Activated CD4-positive, alpha-beta T cell treated with anti-CD3 and anti-CD28 coated beads for 4 hours (primary cell): ENCODE measurements at places on chromosomes 2 and 18.

GRCh38 chr2:101830555-101830954, 133.0 kb downstream of the MAP4K4 start:
- DNase-seq: no peak

GRCh38 chr18:8339952-8340351, 269.3 kb upstream of the RAB12 start:
- DNase-seq: no peak

GRCh38 chr2:71757351-71757750, 304.0 kb downstream of the DYSF start:
- no peak for DNase-seq

DNA sequence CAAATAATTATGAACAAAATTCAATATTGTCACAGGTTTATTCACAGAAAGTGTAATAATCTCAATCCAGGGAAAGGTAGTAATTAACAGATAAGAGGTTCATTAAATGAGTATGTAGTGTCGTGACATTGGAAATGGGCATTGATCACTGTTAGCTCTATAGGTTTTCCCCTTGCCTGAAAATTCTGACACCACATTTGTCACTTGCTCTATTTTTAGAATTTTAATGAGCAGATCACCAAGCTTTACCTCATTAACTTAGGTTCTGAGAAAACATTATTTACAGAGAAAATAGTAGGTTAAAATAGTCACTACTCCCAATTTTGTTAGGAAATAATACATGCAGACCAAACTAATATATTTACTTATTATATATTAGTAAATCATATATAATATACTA, 344.0 kb downstream of the DSC3 start:
- no peak for DNase-seq

GRCh38 chr2:159904959-159905305, 106.9 kb upstream of the CD302 start:
- no peak for DNase-seq

DNA sequence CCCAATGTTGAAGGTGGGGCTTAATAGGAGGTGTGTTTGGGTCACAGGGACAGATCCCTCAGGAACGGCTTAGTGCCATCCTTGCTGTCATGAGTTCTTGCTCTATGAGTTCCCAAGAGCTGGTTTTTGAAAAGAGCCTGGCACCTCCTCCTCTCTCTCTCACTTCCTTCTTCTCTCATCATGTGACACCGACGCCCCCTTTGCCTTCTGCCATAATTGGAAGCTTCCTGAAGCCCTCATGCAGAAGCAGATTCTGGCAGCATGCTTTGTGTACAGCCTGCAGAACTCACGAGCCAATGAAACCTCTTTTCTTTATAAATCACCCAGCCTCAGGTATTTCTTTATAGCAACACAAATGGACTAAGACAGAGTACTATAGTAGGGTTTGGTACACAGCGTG, 100.4 kb upstream of the SH3BP4 start:
- DNase-seq: no peak

- no peak for DNase-seq
Observed at GRCh38 chr2:28565720-28566295, 69.9 kb downstream of the PLB1 start.

DNA sequence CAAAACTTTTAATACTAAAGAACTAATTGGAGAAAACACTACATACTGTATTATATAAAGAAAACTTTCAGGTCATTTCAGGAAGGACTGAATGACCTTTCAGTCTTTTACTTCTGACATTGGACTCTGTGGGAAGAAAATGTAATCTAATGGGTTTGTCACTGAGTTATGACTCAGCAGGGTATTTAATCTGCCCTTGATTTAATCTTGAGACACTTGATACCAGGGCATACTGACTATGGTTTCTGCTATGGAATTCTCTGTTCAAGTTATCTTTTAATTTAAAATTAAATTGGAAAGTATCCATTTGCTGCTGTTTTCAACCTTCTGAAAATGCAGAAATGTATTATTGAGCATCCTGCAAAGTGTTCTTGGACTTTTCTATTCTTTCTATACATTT, 354.2 kb upstream of the GALNT5 start:
- DNase-seq: no peak

- no peak for DNase-seq
Observed at GRCh38 chr2:184936761-184937160, 338.4 kb downstream of the ZNF804A start.

DNA sequence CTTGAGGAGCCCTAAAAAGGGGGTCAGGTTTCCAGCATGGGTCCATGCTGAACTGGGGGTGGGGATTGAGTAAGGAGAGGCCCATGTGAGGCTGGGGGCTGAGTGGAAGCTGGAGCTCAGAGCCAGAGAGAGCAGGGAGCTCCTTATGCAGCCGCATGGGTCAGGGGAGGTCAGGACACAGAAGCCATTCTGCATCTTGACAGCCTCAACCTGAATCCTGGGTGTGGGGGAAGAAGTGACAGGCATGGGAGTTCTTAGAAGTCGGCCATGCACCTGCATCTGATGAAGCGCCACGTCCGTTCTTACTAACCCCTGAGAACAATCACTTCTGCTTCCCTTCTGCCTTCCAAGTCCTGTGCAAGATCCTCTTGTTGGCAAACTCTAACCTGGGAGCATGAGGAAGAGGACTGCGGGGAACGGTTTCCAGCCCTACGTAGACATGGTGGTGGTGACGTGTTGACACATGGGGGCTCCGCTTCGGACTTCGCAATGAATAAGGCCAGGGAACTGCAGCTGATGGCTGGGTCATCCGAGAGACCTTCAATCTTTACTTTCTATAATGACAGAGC, 22.3 kb downstream of the GNLY start:
- DNase-seq: no peak

DNA sequence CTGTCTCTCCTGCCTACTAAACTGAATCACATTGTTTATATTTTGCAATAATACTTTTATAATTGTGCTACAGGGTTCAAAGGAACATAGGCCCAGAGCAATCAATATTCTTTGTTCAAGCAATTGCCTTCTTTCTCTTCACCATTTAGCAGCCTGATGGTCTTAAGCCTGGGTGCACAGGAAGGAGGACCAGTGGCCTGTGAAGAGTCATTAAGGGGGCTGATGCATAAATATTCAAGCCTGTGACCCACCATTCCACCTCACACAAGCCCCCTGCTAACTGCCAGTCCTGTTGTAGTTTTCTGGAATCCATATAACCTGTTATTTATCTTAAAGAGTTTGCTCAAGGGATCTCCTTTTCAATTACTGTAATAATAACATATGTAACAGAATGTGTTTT, 56.0 kb downstream of the ABCA12 start:
- no peak for DNase-seq

- DNase-seq: no peak
Observed at GRCh38 chr18:23306822-23307221, 146.3 kb upstream of the RIOK3 start.

GRCh38 chr2:101341421-101341820, 32.9 kb upstream of the RNF149 start:
- DNase-seq: no peak

- no peak for DNase-seq
Observed at GRCh38 chr2:69659941-69660483, 16.5 kb upstream of the AAK1 start.

GRCh38 chr2:25566694-25567093, 106.7 kb downstream of the DTNB start:
- DNase-seq: no peak

DNA sequence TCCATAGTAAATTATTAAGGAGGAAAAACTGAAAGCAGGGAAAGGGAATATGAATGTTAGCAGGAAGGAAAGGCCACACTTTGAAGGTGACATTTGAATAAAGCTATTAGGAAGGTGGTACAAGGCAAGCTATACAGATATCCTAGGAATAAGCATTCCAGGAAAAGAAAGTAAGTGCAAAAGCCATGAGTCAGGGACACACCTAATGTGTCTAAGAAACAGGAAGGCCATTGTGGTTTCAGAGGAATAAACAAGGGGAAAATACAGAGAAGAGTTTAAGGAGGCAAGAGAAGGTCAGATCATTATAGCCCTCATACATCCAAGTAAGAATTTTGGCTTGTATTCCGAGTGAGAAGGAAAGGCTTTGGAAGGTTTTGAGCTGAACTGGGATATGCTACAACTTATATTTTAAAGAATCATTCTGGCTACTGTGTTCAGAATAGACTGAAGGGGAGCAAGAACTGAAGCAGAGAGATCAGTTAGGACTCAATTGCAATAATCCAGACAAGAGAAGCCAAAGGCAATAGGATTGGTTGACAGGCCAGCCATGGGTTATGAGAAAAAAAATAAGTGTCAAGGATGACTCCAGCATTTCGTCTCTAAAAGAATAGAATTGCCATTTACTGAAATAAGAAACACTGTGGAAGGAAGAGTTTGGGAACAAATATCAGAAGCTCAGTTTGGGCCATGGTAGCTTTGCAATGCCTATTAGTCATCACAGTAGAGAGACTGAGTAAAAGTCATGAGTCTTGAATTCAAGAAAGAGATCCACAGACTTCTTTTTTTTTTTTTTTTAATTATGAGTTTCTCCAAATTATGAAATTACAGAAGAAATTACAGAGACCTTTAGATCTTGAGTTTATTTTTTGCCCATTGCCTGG, 11.3 kb downstream of the RAD51AP2 start:
- DNase-seq: no peak

DNA sequence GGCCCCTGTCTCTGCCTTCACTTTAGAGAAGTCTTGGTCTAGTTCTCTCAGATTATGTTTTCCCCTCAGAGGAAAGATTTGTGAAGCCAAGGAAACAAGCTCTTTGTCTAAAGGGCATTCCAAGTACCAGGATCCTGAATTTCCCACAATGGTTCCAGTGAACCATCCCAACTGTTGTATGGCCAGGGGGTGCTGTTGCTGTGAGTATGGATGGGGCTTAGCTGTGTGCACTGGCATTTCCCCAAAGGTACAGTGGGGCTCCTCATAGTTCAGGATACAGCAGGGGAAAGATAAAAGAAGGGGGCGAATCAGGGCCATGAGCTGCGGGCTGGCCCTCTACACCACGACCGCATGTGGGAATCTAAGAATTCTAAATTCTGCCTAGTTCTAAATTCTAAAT, 1154.0 kb upstream of the FANCL start:
- DNase-seq: no peak

DNA sequence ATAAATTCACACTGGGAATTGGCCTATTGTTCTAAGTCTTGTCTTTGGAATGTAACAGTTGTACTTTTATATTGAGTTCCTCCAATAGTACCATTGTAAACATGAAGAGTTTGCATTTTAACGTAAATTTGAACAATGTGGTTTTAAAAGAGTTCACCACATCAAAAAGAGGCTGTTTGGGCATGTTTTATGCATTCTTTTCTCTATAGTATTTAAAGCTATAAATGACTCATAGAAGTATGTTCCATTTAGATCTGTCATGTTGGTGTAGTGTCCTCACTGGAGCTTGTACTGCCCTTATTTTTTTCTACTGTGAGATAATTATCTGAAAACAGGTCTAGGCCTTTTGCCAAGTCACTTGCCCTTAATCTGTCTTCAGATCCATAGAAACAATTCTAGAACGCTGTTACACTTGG, 141.9 kb downstream of the RHBDD1 start:
- no peak for DNase-seq

- DNase-seq: no peak
Observed at GRCh38 chr2:29487967-29488555, 372.8 kb downstream of the CLIP4 start.

DNA sequence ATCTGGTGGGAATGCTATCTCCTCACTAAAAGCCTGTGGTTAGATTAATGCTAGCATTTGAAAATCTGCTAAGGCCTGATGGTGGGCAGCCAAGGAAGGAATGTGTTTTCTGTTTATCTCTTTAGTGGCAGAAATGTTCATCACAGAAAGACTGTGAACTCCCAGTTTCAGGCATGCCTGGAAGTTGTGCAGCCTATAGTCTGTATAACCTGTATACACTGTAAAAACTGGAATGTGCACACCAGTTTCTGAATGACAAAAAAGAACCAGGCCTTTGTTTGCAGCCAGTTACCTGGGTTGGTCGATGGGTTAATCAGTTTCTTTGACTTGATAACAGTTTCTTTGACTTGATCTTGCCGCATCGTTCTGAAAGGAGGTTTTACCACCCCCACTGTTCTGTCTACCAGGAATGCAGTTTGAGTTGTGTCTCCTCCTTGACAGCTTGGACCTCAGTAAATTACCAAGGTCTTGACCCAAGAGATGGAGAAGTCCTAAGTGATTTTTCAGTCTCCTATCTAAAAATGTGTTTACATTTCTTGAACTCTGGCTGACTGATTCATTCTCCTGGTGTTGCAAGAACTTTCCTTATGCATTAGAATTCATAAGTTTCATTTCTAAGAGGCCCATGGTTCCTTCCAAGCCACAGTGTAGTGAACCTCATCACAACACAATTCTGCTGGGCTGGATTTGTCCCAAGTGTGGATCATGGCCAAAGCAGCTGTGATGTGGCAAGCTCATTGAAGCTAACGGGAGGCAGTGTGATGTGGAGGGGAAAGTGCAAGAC, 62.2 kb downstream of the KIAA2012 start:
- no peak for DNase-seq

DNA sequence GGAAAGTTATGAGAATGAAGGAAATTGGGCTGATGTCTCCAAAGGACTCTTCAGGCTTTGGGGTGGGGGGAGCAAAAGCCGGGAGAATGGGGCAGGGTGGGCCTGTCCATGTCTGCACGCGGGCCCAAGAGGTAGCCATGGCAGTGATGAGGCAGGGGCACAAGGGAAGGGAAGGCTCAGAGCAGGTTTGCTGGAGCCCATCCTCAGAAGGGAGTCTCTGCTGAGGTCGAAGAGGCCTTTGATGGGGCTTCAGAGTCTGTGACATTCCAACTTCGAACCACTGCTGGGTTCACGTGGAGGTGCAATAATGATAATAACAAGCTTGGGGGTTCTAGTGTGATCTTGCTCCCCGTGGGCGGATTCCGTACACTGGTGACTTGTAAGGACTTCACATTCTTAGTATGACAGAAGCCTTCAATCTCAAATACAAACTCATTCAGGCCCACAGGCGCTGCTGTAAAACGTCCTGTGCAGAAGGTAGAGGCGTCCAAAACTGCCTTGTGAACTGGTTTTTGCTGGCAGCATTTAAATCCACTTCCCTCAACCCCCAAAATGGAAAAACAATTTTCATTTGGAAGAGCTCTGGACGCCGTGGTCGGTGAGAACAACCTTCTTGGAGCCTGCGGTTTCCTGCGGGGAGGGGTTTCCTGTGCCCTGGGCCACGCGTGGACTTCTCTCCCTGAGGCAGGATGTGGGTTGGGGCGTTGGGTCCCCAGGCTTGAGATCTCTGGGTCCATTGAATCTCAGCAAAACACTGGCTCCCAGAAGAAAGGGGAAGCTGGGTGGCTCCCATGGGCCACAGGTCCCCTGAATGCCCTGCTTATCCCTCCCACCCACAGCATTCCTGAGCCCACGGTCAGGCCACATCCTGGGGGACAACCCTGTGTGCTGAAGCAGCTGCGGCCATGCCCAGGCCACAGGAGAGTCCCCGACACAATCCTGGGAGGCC, 151.0 kb downstream of the TPO start:
- no peak for DNase-seq
